ENCODE measurements at places on chromosomes 5 and 9.

DNA sequence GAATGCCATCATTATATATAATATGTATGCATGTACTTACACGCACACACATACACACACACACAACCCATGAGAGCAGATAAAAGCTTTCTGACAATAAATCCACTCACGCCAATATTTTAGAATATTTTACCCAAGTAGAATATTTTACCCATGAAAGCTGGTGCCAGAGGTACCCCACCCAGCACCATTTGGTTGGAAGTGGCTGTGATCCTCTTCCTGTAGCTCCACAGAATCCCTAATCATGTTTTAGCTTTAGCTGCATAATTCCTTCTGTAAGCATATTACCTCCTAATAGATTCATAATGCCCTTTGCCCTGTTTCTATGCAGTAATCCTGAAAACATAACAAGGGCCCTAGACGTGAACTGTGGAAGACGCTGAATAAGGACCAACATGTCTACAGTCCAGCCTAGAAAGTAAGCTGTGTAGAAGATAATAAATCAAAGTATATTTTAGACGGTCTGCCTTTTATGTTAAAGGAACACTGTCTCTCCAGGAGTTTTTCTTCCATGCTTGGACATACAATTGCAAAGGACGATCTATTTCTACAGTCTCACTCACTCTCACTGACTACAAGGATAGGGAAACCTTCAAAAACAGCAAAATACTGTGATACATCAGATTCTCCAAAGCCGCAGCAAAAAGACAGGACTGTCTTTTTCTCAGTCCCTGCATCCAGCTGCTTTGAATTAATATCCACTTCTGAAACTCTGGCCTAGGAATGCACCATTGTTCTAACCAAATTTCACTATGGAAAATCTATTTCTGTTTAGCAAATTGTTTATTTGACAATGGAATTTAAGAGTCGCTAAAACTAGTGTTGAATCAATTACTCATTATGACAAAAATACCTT, 98.2 kb downstream of the USP20 start:
- DNase-seq: no peak

GRCh38 chr9:104899759-104900247, 28.2 kb downstream of the ABCA1 start:
- DNase-seq: no peak

DNA sequence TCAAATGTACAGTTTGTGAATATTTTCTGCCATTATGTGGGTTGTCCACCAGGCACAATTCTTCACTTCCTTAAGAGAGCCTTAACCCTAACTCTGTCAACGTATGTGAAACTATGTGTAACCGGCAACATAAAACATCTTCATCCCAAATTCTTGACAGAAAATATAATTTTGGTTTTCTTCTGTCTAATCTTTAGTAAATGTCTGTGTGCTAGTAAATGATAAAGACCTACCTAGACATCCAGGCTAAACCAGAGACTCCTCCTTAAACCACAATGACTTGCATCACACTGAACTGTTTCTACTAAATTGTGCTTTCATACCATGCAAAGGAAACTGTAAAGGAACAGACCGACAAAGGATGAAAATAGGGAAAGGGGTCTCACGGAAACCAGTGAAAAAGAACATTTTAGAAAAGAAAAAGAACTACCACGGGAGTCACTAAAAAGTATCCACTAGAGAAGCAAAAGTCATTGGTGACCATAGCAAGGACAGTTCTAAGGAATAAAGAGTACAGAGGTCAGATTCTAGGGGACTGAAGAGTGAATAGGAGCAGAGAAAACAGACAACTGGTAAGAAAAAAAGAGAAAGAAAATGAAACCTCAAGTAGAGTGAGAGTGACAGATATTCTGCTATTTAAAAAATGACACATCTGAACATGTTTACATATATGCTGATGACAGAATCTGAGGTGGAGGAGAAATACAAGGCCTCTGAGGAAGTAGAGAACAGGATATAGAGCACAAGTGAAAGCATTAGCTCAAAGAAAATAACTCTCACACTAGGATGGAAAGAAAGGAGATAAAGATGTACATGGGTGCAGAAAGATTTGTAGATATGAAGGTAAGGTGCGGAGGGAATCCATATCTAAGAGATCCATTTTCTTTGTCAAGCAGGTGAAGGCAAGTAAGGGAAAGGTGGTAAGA, 49.4 kb downstream of the FNIP1 start:
- DNase-seq: no peak

GRCh38 chr5:116559239-116559638, 15.4 kb downstream of the SEMA6A start:
- DNase-seq: no peak

GRCh38 chr5:117204926-117205869, 630.6 kb upstream of the SEMA6A start:
- no peak for DNase-seq

DNA sequence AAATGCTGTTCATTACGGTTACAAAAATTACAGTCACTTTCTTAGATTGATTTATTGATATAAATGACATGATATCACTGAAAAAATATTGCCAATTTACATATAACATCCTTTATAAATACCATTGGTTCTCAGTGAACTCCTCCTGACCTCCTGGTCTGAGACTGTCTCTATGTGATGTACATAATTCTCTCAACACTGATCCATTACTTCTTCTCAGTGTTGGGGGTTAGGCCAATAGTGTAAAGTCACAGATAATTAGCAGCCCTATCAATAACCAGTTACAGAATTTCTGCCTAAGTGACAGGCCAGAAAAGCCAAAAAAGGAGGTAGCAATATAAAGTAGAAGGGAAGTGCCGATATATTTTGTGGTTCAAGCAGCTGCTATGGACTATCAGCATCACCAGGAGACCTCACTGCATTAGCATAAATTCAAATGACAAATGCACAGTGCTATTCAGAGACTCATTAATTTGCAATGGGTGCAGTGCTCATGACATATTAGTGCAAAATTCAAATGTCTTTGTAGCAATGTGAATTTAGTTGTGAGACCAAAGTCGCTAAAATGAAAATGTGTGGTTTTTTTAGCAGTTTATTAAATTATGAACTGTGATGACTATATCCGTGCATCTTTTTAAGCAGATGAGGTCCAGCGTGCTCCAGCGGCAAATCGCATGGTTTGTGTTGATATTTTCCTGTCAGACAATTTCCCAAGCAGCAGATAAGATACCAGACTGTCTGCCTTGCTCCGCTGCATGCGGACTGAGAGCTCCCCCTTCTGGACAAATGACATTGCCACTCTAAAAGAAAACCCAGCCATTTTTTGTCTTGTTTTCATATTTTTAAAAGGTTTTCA, 144.6 kb downstream of the CETN3 start:
- no peak for DNase-seq

- DNase-seq: no peak
These were observed 12.7 kb downstream of the EEIG1 start for GRCh38 chr9:127968042-127968441.

- no peak for DNase-seq
These were observed 45.7 kb upstream of the GPR151 start for GRCh38 chr5:146561711-146562110.

- no peak for DNase-seq
These were observed 250.1 kb downstream of the PBX3 start for GRCh38 chr9:125997196-125997823.

DNA sequence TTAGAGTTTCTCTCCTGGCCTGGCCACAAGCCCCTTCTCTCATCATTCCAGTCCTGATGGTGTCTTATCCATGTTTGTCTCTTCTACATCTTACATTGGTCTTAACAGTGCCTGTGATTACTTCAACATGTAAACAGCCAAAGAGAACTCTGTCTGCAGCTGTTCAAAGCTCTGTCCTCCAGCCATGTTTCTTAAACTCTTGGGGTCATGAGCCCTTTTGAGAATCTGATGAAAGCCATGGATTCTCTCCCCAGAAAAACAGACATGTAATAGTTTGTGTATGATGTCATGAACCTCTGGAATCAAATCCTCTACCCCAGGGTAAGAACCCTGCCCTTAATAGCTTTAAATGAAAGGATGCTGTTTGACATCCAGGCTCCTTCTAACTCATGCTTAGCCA, 30.1 kb downstream of the MAMDC2 start:
- DNase-seq: no peak

- DNase-seq: no peak
These were observed 19.3 kb upstream of the SMIM32 start for GRCh38 chr5:136212252-136212721.

DNA sequence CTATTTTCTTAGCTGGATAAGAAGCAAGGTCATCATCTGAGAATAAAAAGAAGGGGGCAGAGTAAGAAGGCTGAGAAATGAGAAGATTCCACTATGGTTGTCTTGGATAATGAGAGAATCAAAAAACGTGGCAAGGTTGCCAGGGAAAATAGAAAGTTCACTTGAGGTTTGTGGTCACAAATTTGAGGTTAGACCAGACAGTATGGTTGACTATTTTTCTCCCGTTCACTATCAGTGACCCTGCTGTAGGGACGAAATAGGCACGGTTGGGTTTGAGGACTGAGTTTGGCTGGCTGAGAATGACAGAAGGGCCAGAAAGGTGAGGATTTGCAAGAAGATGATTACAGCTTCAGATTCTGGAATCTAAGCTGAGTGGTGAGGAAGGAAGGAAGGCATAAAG, 266.0 kb upstream of the ZNF462 start:
- DNase-seq: no peak

- no peak for DNase-seq
These were observed 456.2 kb downstream of the RASEF start for GRCh38 chr9:82606492-82607382.

- no peak for DNase-seq
These were observed 276.8 kb upstream of the CLINT1 start for GRCh38 chr5:158135682-158136179.

GRCh38 chr5:15424769-15425168, 75.2 kb upstream of the FBXL7 start:
- no peak for DNase-seq

DNA sequence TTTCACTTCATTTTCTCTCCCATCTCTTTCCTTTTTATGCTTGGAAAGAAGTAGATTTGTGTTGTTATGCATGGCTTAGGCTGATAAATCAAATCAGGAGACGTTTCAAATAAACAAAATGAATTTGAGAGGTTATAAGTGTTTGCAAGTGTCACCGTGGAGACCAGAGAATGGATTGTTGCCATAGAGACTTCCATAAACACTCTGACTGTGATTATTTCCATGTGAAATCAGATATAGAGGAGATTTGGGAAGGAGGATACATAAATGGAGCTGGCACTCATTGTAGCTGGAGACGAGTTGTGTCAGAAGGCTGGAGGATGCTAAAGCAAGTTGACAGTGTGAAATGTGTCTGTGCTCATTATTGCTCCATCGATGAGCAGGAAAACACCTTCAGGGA, 84.2 kb upstream of the PCSK1 start:
- DNase-seq: no peak

GRCh38 chr5:4874097-4874496, 266.0 kb upstream of the ADAMTS16 start:
- no peak for DNase-seq

- DNase-seq: no peak
These were observed 80.5 kb upstream of the EPB41L4B start for GRCh38 chr9:109401169-109401989.

- DNase-seq: no peak
These were observed 78.8 kb downstream of the NLN start for GRCh38 chr5:65800775-65801174.

DNA sequence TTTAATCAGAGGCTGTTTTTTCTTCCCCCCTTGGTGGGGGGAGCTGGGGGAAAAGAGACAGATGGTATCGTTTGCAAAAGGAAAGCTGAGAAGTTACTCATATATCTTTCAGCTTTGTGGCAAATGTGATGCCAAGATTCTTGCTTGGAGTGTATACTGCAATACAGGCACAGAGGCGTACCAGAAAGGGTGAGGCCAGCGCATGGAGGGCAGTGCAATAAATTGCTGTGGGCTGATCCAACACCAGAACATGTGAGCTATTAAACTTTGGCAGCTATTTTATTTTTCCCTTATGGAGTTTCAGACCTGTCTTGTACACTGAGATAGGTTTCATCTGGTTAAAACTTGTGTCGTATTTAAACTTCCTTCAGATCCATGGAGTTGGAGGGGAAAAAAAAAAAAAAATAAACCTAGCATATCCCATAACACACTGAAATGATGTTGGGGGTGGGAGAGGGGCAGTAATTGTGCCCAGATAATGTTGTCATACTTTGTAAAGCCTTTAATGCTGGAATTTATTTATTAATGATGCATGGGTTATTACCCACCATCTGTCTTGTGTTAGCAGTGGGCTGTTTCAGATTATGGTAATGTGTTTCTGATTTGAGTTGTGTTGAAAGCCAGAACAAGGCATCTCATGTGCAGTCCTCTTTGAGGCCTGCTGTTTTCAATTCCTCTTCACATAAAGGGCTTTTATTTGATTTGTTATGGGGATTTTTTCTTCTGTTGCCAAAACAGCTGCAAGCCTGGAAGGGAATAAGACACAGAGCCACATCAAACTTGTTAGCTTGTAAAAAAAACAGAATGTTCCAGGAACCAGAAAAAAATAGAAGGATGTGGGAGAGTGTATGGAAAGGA, 891.3 kb downstream of the TLE1 start:
- DNase-seq: no peak

DNA sequence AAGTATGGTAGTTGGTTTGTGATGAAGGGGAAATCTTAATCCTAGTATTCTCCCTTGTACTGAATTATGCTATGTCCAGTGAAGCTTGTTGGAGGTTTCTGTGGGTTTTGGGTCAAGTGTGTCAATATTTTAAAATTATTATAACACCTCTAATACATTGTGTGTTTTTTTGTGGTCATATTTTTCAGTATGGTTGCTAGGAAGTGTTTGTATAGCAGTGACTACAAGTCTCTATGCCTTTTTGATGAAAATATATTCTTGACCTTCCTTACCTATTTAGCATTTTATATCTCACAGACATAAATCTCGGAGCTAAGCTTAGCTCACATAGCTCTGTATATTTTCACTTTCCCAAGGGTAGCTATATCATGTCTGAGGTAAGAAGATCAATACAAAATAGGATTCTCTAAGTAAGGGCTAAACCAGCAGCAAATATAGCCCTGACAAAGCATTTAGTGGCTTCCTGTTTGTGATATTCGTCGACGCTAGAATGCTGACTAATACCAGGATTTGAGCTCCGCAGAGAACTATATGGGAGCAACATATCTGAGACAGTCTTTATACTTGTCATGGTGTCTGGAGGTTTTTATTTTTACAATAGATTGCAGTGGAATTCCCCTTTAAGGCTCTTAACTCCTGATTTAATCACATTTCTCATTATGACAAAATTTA, 82.3 kb downstream of the MACIR start:
- DNase-seq: no peak

DNA sequence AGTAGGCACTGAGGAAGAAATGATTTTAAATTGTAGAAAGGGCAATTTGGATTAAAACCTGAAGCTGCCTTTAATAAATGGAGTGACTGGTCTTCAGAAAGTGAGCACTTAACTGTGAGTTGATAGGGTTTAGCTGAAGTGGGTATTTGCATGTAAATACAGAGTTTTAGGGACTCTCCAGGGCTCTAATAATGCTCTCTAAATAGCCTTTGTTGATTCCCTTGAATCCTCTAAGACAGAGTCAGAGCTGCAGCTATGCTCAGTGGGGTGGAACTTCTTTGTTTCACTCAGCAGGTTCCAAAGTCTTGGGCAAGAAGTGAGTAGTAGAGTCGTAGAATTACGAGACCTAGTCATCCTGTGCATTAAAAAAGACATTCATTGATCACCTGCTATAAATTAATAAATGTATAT, 21.4 kb downstream of the GLRA1 start:
- DNase-seq: no peak

- DNase-seq: no peak
These were observed 15.2 kb downstream of the WDR36 start for GRCh38 chr5:111107371-111107770.
